ENCODE measurements at places on chromosomes 1 and 21. TPM values are rescaled to one million over a fixed set of nuclear protein-coding genes. Genes with fewer than 3 reads are reported as not detected.

CTSE gene
- total RNA-seq = not detected

NUDT17 gene
- 4.4 TPM for total RNA-seq

PCSK9 gene
- 171 TPM for total RNA-seq

EDN2 gene
- total RNA-seq = 0.81 TPM

PRCC gene
- total RNA-seq = 90.6 TPM

MGST3 gene
- total RNA-seq = 280 TPM

HHIPL2 gene
- total RNA-seq = 0.31 TPM

LSM10 gene
- 14.4 TPM for total RNA-seq

All from H7 (cell line).